GM23338 (cell line): ENCODE measurements at places on chromosomes 6 and 20.

GRCh38 chr6:120164531-120164930, 815.0 kb upstream of the MAN1A1 start:
- DNase-seq = no peak

- DNase-seq = no peak
Measured at GRCh38 chr6:1482381-1483166, 93.2 kb downstream of the FOXF2 start.

- DNase-seq = no peak
Measured at GRCh38 chr6:40841721-40842120, 197.3 kb downstream of the UNC5CL start.

DNA sequence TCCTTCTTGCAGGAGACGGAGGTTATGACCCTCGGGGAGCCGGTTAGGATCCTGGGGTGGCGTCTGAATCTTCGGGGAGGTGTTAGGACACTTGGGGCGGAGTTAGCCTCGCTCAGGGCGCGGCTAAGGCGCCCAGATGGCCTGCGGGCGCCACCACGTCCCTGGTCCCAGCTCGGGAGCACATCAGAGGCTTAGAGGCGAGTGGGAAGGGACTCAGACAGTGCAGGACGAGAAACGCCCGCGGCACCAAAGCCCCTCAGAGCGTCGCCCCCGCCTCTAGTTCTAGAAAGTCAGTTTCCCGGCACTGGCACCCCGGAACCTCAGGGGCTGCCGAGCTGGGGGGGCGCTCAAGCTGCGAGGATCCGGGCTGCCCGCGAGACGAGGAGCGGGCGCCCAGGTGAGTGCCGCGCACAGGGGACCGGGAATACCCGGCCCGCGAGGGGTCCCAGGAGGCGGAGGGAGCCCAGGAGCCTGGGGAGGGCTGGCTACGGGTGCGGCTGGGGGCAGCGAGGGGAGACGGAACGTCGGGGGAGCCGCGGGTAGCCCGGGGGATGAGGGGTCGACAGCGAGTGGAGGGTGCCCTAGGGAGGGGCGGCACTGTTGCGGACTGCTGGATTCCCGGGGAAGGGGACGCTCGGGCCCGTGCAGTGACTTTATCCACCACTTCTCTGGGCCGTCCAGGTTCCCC, at the start of gene HCK:
TSS of gene HCK (plus strand) at position 153 of the 688 bp plus-strand sequence.
- DNase-seq = peak; percentile 79

DNA sequence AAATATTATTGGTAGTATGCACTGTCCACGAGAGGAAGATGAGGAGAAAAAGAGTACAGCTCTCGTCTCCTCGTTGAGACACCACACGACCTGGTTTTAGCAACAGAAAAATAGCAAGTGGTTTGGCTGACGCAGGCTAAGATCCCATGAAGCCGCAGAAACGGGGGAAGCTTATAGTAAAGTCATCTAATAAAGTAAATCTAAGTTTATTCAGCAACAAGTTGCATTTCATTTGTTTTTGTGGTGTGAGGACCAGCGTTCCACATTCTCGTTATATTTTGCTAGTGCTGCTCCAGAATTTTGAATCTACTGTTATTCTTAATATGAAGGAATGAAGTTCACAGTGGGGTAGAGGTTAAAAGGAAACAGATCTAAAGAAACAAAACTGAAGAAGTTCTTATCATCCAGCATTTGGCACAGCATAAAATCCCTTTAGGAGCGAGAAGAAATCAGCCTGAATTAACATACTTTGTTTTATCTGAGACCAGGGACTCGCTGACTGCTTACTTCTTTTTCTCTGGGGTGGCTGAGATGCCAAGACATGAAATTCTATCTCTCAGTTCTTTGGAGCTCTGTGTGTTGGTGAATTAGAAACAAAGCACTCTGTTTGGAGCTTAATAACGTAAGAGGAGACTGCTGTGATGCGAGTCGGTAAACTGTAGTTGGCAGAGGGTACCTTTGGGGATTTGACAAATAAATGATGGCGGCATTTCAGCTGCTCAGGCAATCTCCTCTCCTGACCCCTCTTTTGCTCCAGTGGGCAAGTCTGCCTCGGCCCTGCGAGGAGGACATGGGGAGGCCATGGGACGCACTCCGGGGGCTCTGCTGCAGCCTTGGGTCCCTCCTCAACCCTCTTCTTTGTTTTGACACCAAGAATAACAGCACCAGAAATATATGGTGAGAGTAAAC, 24.9 kb upstream of the IRF4 start:
- DNase-seq = no peak

- DNase-seq = no peak
Measured at GRCh38 chr6:35090734-35091133, 50.4 kb downstream of the TCP11 start.

- no peak for DNase-seq
Measured at GRCh38 chr6:135052939-135053338, 1.7 kb downstream of the HBS1L start.

- DNase-seq = peak; percentile 60
Measured at GRCh38 chr6:514396-514978, 122.9 kb downstream of the IRF4 start.

DNA sequence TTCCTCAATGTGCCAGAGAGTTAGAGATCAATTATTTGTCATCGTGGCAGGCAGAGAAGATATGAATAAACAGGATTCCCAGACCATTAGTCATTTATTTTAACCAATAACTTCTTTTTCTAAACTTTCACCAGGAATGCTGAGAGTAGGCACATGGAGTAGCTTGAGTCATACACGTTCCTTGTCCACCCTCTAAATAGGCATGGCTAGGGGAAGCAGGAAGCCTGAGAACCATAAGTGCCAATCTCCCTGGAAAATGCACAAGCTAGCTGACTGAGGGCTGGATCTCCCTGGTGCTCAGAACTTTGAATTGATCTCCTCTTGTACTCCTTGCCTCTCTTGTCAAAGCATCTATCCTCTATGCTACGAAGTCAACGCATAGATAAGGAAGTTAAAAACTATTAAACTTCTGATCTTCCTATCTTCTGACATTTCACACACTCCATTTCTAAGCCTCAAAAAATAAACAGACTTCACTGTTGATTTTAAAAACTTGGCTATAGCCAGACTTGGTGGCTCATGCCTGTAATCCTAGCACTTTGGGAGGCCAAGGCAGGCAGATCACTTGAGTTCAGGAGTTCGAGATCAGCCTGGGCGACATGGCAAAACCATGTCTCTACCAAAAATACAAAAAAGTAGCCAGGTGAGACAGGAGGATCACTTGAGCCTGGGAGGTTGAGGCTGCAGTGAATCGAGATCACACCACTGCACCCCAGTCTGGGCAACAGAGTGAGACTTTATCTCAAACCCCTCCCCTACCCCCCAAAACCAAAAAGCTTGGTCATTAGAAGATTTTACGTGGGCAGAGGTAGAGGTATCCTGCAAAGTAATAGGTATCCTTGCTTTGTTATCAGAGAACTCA, 11.8 kb downstream of the ADTRP start:
- no peak for DNase-seq

DNA sequence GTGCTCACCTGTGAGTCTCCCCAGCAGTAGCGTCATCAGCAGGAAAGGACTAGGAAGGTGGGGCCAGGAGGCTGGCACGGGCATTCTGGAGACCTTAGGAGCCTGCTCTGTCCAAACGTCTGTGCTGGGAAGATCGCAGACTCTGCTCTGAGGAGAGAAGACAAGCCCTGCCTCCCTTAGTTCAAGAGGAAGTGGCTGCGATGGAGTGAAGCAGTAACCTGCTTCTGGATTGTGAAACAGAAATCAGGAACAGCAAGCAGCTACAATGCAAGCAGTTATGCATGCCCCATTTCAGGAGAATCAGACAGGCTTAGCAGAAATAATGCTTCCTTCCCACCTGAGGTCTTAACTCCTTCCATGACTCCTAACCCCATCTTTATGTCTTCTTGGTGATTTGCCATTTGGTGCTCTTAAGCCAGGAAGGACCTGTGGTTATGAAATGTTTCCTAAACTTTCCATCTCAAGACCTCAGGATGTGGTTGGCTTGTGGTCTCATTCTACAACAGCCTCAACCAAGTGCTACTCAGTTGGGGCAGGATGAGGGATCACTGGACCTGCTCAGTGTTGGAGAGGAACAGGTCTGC, at the start of gene SIRPB1:
TSS of gene SIRPB1 (minus strand) at position 149 of the 584 bp plus-strand sequence. CDS start at position 84, 65 bp downstream.
- DNase-seq = no peak

GRCh38 chr6:53741034-53741823, 53.6 kb upstream of the LRRC1 start:
- DNase-seq = peak; percentile 62

GRCh38 chr6:129105793-129106192, 222.9 kb downstream of the LAMA2 start:
- no peak for DNase-seq

GRCh38 chr20:1386323-1386722, 6.5 kb downstream of the FKBP1A start:
- no peak for DNase-seq

DNA sequence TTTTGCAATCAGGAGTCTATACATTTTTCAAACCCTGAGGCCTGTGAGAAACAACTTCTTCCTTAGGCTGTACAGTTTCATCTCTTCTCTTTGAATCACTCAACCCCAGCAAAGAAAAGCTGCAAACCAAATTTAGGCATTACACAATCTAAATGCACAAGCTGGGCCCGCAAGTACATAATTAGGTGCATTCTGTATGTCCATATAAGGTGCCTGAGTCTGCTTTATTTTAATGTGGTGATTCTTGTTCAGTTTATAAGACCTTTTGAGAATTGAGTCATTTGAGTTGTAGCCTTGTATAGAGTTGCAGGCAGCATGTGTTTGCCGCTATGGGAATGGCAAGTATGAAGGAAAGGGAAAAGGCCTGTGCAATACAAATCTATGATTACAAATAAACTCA, 709.6 kb upstream of the MARCKS start:
- no peak for DNase-seq

GRCh38 chr20:63117661-63118302, 98.1 kb downstream of the YTHDF1 start:
- DNase-seq = no peak

DNA sequence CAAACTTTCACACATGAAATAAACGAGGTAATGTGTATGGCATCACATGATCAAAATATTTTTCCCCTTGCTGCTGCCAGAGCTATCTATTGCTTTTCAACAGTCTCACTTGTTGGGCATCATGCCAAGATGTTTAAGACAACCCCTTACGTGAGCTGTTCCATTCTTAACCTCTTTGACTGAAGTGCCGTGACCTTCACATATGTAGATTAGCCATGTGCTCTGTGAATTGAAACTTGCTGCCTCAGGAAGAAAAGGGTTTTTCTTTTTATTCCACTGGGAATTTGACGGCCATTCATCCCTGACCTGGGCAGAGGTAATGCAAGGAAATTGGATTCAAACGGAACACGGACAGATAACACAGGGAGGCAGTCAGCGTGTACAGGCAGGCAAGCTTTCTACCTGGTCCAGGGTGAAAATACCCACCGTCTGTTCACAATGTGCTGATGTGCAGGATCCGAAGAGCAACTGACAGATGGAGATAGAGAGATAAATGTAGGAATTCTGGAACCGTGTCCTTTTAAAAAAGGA, 14.2 kb downstream of the ARID1B start:
- DNase-seq = peak; percentile 75

DNA sequence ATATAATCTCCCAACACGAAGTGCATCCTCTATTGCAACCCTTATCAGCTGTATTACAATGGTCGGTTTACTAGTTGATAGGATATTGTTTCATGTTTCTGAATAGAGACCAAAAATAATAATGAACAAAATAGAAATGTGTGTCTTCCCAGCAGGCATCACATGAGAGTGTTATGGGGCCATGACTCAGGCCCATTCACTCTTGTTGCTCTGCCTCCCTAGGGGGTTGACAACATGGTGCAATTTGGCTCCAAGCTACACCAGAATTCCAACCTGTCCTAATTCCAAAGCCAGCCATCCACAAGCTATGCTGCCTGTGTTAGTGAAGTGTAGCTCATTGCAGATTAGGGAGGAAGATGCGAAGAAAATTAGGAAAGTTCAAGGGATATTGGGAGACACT, 13.1 kb upstream of the SAYSD1 start:
- no peak for DNase-seq

DNA sequence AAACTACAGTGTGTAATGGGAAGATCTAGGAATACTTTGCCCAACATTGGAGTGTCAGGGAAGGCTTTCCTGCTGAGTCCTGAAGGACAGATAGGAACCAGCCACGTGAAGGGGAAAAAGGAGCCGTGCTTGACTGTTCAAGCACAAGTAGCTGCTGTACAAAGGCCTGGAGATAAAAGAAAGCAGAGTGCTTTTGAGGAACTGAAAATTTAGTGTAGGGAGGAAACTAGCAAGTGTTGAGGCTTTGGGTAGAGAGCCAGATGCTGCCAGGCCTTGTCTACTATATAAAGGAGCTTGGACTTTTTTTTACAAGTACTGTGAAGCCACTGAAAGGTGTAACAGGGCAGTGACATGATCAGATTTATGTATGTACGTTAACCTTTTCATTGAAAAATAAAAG, 39.0 kb downstream of the DSE start:
- no peak for DNase-seq

DNA sequence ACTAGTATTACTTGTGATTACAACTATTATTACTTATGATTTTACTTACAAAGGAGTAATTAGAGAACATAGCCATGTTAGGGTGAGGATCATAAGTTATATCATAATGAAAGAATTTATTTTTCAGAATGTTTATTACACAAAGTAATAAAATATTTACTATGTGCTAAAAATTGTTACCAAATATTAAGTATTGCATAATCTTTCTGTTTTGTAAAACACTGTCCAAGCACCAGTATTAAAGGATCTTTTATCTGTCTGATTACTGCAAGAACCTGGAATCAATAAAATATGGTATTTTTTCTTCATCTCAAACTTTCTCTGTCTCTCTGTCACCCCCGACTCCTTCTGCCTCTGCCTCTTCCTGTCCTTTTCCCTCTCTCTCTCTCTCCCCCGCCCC, 250.1 kb downstream of the BCKDHB start:
- DNase-seq = no peak

- DNase-seq = no peak
Measured at GRCh38 chr6:150689900-150690590, 90.4 kb downstream of the PLEKHG1 start.

- peak; percentile 47 for DNase-seq
Measured at GRCh38 chr20:14715400-14715799, 378.0 kb upstream of the FLRT3 start.

DNA sequence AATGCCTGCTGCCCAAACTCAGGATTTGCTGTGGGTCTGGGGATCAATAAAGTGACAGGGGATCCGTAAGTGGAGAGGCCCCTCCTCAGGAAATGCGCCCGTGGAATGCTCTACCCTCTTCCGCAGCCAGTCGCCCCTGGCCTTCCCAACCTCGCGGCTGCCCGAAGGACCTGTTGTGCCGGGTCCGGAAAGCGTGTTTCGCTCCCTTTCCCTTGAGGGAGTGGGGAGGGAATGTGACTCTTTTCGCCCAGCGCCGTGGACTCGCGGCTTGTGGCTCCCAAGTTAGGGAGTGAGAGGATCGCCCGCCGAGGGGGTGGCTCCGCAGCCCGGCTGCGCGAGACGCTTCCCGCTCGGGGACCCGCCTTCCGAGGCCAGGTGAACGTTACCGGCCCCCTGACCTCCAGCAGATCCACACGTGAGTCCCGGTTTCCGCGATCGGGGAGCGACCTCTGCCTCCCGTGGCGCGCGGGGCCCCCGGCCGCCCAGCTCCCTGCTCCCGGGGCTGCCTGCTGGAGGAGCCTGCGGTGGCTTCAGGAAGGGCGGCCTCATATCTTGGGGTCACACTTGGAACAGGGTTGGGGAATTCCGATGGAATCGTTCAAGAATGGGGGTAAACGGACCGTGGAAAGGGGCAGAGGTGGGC, 666 bp downstream of the TPD52L1 start:
- no peak for DNase-seq

GRCh38 chr6:13184547-13184946, 143.8 kb downstream of the TBC1D7 start:
- no peak for DNase-seq

- DNase-seq = no peak
Measured at GRCh38 chr20:7798176-7798575, 142.1 kb downstream of the HAO1 start.
